ENCODE measurements at places on chromosomes 7 and 10. TPM values are rescaled to one million over a fixed set of nuclear protein-coding genes. Genes with fewer than 3 reads are reported as not detected.

- DNase-seq: no peak
Measured at GRCh38 chr10:129614341-129614740, 147.3 kb downstream of the MGMT start.

GRCh38 chr7:106199024-106199423, 85.8 kb downstream of the NAMPT start:
- DNase-seq: no peak

DNA sequence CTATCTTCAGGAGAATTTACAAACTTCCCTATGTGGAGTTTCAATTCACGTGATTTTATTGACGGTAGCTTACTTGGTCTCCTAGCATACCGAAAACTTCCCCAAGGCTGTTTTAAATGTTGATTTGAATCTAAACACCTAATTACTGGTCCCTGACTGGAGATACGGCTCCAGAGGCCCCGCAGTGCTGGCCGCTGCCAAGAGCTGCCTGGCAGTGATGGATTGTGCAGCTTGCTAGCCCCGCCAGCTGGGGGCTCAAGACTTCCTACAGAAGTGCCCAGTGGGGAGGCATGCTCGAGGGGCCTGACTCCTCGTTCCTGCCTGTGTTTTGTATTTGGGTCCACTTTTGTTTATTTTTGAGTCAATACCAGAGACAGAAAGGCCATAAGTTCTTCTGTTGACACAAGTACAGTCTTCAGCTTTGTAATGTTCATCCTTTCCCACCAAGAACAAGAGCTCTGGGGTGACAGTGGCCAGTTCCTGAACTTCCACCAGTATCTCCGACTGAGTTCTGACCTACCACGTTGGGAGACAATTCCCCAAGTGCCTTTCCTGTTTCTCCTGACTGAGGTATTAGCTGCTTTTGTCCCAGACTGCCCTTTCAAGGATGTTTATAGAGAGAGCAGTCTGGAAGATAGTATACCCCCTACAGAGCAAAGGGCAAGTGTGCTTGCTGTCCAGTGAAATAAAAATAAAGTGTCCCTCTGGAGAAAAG, 80.7 kb upstream of the CXCL12 start:
- no peak for DNase-seq

GRCh38 chr7:88664630-88665233, 94.8 kb upstream of the ZNF804B start:
- no peak for DNase-seq

CHAT gene
- not detected for total RNA-seq

CBX3 gene
- total RNA-seq: 87.0 TPM

NUTM2A gene
- 1.5 TPM for total RNA-seq

RARRES2 gene
- 91.0 TPM for total RNA-seq

Measured in ureter (tissue), 1 donor.